LHCN-M2 (cell line): ENCODE measurements at places on chromosomes 1 and 21.

- DNase-seq: peak; percentile 48
Measured at GRCh38 chr1:233240829-233241682, 54.5 kb downstream of the PCNX2 start.

DNA sequence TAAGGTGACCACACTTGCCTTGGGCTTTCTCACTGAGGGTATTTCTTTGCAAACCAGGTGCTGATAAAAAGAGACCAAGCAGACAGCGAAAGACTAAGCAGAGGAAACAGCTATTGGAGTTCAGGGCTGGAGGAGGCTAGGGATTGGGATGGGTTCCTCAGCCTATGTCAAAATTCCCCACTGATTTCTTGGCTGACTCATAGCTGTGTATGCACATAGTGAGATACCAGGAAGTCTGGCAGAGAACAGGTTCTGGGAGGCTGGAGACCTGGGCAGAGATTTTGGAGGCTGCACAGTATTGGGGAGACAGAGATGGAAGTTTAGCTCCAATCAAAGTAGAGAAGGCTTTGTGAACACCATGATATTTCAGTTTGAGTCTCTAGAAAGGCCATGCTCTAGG lies 25.3 kb downstream of the YARS1 start:
- peak; percentile 35 for DNase-seq

DNA sequence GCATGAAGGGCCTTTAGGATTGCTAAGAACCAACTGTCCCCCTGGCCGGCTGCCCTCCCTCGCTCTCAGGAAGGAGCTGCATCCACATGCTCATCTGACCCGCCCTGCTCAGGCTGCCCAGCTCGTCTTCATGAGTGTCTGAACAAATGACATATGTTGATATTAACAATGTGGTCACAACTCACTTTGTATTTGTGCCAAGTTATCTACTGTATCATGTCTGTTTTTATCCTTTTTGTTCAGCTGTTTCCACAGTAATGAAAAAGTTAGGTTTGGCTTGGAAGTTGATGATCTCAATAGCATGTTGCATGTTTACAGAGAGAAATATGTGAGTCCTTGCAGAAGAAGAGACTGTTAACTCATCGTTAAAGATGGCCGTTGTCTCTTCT lies 75.1 kb downstream of the PHTF1 start:
- DNase-seq: peak; percentile 79

DNA sequence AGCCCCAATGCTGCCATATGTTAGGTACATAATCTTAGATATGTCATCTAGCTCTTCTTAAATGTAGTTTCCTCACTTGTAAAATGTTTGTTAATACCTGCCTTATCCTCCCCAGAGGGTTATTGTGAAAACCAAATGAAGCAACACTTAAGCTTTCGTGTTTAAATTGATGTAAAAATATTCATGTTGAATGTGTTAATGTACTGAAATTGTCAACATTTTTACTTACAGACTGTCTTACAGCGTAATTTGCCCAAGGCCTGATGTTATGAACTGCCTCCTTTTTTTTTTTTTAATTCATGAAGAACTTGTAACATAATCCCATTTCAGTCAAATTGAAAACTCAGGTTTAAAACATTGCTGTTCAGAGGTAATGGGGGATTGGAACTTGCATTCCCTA lies 25.6 kb upstream of the ENAH start:
- DNase-seq: no peak

- no peak for DNase-seq
Measured at GRCh38 chr1:6970221-6970620, 185.0 kb downstream of the CAMTA1 start.

DNA sequence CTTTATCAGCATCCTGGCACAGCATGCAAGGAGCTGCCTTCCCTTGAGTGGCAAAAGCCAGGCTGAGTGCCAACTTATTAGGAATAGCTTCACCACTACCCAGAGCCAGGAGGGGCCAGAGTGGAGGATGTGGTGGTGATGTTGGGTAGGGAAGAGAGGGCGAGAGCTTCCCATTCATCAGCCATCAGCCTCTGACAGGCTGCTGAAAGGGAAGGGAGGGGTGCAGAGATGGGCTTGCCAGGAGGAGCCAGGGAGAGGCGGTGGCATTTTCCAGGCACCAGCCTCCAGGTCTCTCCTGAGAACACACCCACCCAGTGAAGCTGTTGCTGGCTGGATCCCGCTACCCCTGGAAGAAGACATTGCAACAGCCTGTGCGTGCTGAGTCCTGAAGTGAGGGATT lies 168.5 kb downstream of the ACTL8 start:
- no peak for DNase-seq

DNA sequence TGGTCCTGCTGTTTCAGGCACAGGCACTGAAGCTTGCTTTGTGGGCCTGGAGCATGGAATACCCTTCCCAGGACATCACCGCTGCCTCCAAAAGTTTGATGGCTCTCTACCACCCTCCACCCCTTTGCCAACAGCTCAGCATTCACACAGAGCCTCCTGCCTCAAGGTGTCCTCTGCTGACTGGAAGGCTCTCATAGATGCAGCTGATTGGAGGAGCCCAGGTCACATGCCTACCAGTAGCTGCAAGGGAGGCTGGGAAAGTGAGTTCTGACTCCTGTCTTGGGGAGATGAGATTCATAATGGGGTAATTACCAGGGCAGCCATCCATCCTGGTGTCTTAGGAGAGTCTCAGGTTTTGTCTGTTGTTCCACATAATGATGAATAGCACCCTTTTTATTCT lies 124.8 kb upstream of the GRIK3 start:
- DNase-seq: no peak

DNA sequence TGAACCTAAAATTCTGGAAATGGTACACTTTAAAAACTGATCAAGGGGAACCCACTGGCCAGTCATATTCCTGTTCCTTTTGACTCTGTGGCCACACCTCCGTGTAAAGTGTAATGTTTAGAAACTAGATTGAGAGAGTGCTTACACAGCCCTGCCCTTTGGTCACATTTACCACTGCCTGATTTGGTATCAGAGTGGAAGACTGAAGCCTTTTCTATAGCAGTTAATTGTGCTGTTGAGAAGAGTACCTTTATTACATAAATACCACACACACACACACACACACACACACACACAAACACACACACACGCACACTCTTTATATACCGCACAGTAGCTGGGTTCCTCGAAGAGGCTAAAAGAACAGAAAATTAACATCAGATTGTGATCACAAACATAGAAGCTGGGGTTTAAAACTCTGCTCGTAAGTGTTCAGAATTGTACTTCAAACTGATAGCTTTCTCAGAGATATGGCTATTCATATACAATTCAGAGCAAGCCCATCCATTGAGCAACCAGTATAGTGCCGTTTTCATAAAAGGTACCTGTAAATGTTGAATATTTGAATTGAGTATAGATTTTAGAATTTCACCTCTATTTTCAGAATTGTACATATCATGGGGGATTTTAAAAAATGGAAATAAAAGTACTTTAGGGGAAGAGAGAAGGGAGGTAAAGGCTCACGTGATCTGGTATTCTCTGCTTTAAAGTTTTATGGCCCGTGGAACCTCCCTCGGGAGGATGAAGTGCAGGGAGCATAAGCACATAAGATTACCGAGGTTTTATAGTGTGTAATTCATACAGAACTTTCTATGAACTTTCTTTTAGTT lies 37.5 kb downstream of the CAMTA1 start:
- DNase-seq: no peak

DNA sequence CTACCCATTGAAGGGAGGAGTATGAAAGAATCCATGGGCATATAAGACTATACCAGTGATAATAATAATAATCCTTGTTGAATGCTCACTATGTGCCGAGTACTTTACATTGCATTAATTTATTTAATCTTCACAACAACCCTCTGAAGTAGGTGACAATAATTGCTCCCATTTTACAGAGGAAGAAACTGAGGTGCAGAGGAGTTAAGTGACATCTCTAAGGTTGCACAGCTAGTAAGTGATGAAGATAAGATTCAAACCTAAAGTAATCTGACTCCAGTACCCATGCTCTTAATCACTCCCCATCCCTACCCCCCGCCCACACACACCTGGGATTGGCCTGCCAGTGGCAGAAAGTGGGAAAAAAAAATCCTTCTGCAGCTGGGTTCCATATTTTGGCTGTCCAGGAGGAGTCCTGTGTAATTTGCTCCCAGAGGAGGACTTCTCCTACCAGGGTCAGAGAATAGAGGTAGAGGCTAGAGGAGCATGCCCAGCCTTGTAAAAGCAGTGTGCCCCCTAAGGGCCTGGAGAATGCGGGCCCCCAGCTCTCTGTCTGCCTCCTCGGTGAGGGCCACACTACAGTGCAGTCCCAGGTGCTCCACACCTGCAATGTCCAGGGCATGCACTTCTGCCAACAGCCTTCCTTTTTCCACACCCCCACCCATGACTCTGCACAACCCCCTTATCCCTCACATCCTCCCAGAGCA lies 57.8 kb downstream of the TMEM53 start:
- DNase-seq: no peak

DNA sequence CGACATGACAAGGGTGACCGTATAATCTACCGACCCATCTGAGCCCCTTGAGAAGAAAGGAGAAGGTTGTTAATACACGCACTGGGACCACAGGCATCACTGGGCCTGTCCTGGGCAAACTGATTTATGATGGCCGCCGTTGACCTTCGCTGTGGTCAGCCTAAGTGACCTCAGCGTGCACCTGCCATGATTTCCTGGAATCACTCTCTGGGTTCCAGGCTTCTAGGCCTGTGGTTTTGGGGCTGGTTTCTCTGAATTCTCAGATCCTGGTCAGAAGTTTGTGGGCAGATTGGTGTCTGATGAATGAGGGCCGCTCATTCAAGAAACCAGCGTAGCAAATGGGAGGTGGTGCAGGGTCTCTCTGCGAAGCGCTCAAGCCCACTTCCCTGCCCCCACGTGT lies 64.0 kb downstream of the SIK1 start:
- peak; percentile 61 for DNase-seq

DNA sequence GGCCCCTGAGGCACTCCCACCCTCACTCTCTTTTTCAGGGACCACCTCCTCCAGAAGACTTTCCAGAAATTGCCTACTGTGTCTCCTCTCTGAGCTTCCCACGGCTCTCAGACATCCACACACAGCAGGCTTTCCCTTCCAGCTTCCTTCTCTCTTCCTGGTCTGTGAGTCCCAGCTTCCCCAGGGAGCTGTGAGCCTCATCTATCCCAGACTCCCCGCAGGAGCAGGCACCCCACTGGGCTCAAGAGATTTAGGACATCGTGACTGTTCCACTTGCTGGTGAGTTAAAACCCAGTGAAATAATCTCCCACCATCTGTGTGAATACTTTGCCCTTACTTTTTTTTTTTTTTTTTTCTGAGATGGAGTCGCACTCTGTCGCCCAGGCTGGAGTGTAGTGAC lies 22.0 kb upstream of the PRELP start:
- no peak for DNase-seq

DNA sequence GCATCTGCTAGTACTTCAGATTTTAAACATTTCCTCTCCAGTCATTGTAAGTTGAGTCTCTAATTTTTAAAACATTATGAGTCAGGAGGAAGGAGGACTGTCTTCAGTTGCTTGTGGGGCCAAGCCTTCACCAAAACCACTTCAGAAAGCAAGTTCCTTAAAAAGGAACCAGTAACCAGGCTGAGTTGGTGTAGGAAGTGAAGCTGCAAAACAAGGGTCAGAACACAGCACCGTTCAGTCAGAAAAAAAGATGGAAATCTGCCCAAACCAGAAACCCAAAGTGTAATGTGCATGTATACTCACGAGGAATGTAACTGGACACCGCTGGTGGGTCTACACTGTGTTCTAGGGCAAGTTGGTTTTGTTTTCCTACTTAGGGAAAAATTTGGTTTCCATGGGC lies 402.1 kb downstream of the SETD4 start:
- DNase-seq: peak; percentile 79

DNA sequence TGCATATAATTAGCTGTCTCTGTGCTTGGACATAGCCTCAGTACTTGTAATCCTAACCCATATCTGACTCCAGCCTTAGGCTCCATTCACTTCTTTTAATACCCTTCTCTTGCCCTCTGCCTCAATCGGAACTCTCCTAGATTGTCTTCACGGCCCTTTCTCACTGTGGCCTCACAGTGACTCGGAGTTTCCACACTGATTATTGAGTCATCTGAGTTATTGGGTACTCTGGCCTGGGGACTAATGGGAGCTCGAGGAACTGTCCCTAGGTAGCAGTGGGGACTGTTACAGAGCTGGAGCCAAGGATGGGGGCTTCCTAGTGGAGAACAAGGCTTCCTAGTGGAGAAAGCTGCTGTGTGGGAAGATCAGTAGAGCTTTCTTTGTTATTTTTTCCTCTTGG lies 17.0 kb downstream of the TRAF5 start:
- no peak for DNase-seq

DNA sequence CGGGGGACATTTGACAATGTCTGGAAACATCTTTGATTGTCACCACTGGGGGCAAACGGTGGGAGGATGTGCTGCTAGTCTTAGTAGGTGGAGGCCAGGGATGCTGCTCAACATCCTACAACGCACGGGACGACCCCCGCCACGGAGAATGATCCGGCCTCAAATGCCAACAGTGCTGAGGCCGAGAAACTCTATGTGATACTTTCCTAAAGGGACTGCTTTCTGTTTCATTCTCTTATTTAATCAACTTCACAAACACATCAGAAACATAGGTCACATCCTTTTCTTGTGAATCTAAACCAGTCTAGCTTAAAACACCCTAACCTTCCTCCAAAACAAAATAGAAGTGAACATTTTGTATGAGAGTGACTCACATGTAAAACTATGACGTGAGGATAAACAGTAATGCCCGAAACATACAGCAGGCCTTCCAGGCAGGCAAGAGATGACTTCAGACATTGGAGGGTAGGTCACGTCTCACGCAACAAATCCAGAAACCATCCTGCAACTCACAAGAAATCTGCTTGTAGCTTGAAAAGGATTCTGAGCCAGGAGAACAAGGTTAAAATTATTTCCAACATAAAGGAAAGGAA lies 37.2 kb upstream of the ETS2 start:
- peak; percentile 73 for DNase-seq

GRCh38 chr21:42554251-42554961 lies 40.8 kb downstream of the SLC37A1 start:
- no peak for DNase-seq

GRCh38 chr21:37364722-37365121 lies 1.9 kb upstream of the DYRK1A start:
- no peak for DNase-seq

DNA sequence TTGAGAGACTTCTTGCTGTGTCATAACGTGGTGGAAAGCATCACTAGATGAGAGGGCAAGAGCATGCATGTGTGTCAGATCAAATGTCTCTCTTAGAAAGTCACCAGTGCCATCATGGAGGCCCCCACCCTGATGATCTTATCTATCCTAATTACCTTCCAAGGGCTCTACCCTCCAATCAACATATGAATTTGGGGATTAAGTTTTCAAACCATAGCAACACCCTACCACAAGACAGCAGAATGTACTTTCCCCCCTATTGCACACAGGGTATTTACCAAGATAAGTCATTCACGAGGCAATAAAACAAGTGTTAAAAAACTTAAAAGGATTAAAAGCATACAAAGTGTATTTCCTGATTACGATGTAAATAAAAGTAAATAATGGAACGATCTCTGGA lies 515.6 kb downstream of the LMO4 start:
- no peak for DNase-seq

GRCh38 chr1:55280731-55281130 lies 65.6 kb upstream of the USP24 start:
- peak; percentile 13 for DNase-seq

GRCh38 chr1:223844787-223845036 lies 1.0 kb downstream of the TP53BP2 start:
- DNase-seq: no peak
